ENCODE measurements at places on chromosomes 5 and 9. TPM values are rescaled to one million over a fixed set of nuclear protein-coding genes. Genes with fewer than 3 reads are reported as not detected.

DNA sequence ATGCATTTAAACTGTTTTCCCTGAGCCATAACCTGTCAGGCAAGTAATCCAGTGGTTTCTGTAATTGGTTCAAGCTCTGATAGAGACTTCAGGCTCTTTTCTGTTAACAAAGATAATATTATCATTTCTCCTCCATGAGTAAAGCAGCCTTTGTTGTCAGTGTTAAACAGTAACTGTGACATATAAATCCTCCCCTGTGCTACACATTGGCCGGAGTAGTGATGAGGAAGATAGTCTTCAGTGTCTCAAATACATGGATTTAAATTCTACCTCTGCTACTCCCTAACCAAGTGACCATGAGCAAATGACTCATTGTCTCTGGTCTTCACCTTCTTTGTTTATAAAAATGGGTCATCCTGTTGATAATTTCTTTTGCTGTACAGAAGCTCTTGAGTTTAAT is 615.5 kb upstream of the CHD1 start:
- no peak overlapping the region for H3K27ac ChIP-seq
- no peaks in the 10 kb centered on the region for H3K27me3 ChIP-seq
- no peaks in the 10 kb centered on the region for H3K36me3 ChIP-seq
- DNase-seq, result no peak

DNA sequence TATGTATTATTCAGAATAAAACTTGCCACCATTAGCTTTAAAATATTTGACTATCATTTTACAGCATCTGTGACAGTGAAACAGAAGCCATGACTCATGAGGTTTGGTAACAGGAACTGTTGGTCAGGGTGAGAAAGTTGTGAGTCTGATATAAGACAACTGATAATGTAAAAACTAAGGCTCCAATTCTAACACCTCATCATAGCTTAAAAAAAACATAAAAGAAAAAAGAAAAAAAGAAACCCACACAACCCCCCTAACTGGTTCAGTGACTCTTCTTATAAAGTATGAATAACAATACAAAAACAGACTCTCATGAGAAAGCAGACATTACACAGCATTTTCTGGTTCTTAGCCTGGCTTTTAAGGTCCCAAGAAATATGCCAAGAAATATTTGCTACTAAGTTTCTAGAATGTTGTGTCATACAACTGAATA is 85.8 kb downstream of the MRPS27 start:
- no peaks in the 10 kb centered on the region for H3K4me1 ChIP-seq
- no peak for DNase-seq
- peaks cover 12% of the 10 kb centered on the region for H3K36me3 ChIP-seq
- no peak overlapping the region for H3K27ac ChIP-seq

- no peak overlapping the region for H3K27ac ChIP-seq
- DNase-seq, result no peak
Measured at GRCh38 chr9:81522716-81523551, 166.4 kb downstream of the TLE1 start.

- H3K4me3 ChIP-seq, result no peak overlapping the region
- no peak for DNase-seq
- H3K4me1 ChIP-seq, result no peaks in the 10 kb centered on the region
- no peaks in the 10 kb centered on the region for H3K27me3 ChIP-seq
- H3K36me3 ChIP-seq, result 0 out of 2 replicates have a peak, but pooled peaks cover 3% of the 10 kb centered on the region
- no peak overlapping the region for H3K27ac ChIP-seq
Measured at GRCh38 chr9:137569609-137570203, 9.0 kb downstream of the DPH7 start.

DNA sequence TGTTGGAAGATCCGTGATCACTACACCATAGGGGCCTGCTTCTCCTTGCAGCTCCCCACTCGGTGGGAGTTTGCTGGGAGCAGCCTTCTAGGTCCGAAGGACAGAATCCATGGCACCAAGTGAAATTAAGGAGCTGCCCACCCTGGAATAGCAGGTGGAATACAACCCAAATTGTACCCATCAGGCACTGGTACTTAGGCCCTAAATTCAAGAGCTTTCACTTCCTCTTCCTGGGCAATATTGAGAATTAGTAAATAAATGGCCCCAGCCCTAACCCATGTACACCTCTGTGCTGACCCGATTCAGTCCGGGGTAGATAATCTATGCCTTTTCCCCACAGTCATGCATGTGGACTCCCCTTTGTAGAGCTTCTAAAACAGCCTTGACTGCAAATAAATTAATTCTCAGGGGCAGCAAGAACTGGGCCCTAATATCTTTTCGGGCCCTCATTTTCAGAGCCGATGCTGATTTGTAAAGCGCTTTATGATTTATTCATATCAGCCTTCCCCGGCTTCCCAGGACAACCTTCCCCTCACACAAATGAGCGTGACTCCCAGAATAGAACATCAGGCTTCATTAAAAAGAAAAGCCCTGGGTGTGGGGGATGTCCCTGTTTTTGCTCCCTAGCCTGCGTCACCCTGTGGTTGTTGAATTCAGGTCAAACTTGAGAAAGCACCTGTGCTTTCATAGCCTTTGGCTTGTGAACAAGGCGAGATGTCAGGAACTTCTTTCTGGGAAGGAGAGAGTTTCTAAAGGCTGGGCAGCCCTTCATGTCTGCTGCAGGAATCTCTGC is 126.1 kb upstream of the TBC1D2 start:
- H3K36me3 ChIP-seq, result no peaks in the 10 kb centered on the region
- H3K27ac ChIP-seq, result no peak overlapping the region
- DNase-seq, result no peak
- no peak overlapping the region for H3K4me3 ChIP-seq
- H3K4me1 ChIP-seq, result no peaks in the 10 kb centered on the region

FAM221B gene
- not detected for total RNA-seq

PLEKHG4B gene
- 8.9 TPM for total RNA-seq

PDE6A gene
- 0.33 TPM for total RNA-seq

BHMT gene
- total RNA-seq, result not detected
